ENCODE measurements at places on chromosomes 3 and 15.

DNA sequence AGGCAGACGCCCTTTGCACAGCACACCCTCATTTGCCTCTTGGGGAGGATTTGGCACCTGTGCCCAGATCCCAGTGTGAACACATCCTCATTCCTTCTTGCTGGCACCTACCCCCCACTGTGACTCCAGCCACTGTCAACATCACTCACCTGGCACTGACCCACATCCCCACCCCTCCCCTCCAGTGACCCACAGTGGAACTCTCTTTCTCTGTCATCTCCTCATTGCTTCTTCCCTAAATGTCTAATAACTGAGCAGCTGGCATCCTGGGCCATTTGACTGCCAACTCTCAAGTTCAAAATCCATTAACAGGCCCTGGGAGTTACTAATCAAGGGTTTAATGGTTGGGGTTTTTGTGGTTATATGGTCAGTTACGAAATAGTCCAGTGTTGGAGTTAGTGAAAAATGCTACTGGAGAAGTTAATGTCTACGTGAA is 14.4 kb downstream of the SNAPC5 start:
- no peak for DNase-seq

GRCh38 chr3:2861920-2862319 is 248.3 kb downstream of the IL5RA start:
- no peak for DNase-seq

DNA sequence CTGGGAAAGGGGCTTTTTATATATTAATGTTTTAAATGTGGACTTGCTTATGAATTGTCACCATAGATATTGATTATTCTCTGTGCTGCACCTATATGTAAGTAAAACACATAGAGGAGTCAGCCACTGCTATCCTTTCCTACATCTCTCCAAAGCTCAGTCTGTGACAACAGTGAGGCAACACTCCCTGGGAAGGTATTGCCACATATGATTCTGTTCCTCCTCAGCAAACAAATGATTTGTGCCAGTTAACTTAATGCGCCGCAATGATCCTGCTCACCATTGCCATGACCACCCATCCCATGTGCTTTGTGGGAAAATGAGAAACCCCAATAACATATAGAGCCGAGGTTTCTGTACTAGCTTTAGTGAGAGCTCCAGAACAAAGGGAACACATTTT is 75.1 kb upstream of the FBN1 start:
- no peak for DNase-seq

DNA sequence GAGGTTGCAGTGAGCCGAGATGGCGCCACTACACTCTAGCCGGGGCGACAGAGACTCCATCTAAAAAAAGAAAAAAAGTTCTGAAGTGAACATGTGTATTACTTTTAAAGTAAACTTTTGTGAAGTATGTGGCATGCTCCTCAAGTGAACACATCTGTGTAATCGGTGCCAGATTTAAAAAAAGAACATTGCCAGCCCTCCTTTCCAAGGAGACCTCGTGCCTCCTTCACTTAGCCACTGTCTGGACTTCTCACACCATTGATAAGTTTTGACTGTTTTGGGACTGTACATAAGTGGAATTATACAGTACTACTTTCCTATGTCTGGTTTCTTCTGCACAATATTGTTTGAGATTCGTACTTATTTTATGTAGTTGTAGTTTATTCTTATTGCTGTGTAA is 140.4 kb downstream of the UBE2E2 start:
- no peak for DNase-seq

GRCh38 chr15:59349680-59350420 is 22.8 kb downstream of the MYO1E start:
- no peak for DNase-seq

DNA sequence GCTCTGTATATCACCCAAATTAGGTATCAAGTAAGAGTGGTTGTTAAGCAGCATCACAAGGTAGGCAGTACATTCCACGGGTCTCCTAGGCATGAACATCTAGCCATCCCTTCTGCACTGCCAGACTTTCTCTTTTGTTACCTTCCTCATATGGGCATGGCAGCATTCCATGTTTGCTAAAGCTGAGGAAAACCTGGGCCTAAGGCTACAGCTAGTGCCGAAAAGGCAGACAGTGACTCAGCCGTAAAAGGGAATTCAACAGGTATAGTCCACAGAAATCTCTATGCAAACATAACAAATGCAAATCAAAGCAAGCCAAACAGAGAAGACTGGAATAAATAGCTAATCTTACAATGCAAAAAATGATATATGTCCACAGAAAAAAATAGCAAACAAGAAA is 645.4 kb downstream of the ZBBX start:
- no peak for DNase-seq

DNA sequence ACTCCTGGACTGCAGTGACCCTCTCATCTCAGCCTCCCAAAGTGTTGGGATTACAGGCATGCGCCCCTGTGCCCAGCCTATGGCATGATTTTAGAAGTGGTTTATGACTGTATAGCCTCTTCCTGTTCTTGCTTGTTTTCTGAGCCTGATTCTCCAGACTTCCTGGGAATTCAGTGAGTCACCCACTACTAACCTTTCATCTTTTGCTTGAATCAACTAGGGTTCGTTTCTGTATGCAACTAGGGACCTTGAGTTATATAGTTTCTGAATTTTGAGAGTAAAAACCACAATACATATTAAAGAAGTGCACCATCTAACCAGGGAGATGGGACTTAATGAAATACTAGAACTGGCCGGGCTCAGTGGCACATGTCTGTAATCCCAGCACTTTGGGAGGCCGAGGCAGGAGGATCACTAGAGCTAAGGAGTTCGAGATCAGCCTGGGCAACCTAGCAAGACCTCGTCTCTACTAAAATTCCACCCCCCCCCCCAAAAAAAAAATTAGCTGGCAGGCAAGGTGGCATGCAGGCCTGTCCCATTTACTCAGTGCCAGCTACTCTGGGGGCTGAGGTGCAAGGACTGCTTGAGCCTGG is 76.0 kb downstream of the ZNF609 start:
- no peak for DNase-seq

DNA sequence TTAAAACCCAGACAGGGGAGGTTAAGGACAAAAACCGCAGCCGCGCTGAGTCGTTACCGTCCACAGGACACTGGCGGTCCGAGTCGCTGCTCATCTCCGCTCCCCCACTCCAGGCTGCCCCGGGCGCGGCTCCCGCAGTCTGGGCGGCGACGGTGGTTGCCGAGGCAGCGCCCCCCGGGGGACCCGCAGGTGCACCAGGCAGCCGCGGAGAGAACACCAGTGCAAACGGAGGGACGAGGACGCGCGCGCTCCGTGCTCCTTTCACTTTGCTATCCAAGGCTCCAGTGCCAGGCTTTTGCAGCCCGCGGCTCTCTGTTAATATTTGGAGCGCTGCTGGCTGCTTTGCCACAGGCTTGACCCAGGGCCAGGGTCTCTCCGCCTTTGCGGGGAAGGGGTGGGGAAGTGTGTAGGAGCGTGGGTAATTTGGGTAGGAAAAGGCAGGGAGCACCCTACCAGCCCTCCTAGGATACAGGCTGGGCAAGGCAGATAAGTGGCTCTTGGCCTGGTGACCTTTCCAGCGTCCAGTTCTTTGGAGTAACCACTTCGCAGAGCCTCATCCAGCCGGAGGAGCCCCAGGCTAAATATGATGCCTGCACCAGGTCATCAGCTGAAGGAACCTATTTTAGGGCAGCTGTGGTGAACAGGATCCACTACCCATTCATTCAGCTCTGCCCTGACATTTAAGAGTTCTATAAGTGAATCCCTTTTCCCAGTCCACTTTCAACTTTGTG is at the start of gene GADL1:
TSS of gene GADL1 (minus strand) at position 141 of the 731 bp plus-strand sequence. CDS start at position 94, 47 bp downstream.
- DNase-seq: no peak

DNA sequence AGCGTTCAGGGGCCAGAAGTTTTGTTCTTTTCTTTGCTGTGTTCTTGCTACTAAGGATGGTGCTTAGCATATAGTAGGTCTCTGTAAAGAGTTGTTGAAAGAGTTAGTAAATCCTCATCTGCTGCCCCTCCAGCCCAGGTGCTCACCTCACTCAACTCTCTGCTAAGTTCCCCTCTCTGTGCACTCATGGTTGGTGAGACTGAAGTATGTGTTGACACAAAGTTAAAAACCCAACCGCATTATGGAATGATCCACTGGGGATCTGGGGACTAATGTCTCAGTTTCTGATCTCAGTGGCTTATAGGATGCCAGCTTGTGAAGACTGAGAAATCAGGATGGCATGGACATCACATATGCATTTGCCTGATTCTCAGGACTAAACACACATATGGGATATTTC is 13.8 kb downstream of the RYR3 start:
- no peak for DNase-seq

DNA sequence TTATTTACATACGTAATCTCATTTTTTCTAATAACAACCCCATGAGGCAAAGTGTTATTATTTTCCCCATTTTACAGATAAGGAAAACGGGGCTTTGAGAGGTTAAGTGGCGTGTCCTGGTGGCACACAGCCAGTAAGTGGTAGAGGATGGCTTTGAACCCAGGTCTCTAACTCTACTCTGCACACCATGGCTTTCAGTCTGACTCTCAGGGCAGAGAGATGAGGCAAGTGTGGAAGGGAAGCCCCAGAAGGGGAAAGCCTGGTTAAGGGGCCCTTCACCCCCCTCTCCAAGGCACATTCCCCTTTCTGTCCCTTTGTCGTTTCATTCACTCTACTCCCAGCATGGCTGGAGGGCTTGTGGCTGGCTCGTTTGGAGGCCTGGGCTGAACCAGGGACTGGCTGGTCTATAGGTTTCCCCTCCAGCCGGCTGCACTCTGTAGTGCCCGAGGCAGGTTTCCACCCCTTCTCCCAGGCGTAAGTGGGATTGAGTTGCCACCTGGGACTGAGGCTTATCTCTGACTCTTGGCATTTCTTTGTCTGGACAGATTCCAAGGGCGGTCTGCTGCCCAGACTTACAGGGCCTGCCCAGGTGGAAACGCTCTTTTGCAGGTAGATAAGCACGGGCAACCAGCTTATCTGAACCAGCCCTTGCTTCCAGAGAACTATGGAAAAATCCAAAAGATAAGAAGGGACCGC is 12.1 kb downstream of the SEMA4B start:
- peak; percentile 52 for DNase-seq

DNA sequence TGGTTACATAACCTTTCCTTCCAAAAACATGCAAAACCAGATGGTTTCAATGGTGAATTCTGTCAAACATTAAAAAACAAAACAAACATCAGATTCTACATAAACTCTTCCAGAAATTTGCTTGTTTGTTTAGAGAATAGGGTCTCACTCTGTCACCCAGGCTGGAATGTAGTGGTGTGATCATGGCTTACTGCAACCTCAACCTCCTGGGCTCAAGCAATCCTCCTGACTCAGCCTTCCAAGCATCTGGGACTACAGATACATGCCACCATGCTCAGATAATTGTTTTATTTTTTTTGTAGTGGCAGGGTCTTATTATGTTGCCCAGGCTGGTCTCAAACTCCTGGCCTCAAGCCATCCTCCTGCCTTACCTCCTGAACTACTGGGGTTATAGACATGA is 36.1 kb downstream of the FBXL2 start:
- DNase-seq: no peak

GRCh38 chr15:70522323-70522966 is 240.9 kb downstream of the UACA start:
- DNase-seq: no peak

DNA sequence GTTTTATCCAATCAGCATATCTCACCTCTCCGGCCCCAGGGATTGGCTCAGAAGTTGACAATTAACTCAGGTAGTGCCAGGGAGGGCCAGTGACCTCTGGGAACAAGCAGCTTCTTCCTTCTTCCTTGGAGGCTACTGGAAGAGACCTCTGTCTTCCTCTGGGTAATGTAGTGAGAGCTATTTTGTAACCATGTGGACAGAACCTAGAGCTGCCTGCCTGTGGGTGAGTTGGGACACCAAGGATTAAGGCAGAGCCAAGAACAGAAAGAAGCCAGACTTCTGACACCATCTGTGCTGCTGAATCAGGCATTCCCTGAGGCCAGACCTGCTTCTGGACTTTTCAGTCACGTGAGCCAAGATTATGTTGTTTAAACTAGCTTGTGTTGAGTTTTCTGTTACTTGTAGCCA is 5.9 kb upstream of the NDUFAF1 start:
- DNase-seq: no peak

DNA sequence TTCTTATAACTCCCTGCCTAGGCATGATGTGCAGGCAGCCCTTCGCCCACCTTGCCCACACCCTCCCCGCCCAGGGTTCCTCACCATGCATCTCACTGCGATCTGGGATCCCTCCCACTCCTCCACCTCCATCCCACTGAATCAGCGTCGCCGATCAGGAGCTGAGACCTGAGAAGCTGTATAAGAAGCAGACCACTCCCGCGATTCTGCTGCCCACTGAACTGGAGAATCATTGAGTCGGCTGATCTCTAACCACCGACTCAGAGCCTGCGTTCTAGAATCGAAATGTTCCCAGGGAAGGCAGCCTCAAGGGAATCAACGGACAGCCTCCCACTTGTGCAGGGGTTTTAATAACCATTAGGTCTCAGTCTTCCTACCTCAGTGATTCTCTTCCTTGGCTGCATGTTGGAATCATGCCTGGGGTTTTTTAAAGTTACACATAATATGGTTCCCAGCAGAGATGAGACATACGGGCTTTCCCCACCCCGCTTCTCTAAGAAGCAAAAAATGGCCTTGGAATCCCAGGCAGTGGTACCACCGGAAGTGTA is 60.2 kb downstream of the TMEM44 start:
- no peak for DNase-seq

DNA sequence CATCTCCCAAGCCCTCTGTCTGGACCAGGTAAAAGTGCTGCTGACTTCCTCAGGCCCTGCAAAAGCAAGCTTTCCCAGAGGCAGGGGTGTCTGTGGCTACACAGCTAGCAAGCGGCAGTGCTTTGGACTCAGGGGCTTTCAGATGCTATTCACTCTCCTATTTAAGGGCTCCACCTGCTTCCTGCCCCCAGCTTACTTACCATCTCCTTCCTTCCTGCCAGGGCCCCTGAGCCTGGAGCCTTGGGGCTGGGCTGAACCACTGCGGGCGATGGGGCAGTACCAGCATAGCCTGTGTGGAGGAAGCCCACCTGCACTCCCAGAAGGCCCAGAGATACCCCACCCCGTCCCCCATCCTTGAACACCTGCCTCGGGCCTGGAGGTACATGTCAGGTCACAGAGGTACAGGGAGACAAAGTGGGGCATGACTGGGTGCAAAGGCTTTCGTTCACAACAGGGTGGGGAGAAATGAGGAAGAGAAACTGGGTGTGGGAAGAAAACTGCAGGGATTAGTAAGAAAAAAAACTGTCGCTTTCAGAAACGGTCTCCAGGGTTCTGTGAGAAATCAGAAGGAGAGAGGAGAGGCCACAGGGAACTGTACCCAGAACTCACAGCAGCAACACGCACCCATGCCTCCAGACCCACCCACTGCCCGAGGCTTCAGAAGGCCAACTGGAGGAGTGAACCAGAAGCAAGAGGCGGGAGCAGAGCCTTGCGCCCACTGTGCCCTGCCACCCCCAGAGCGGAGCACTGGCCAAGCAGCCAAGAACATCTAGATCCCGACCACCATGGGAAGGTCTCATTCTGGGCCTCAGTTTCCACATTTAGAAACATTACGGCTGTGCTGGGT is 49.5 kb downstream of the CCDC12 start:
- no peak for DNase-seq

GRCh38 chr15:38818157-38818790 is 253.7 kb upstream of the RASGRP1 start:
- DNase-seq: no peak
